Muscle of leg (tissue), 16 donors: ENCODE measurements at places on chromosomes 13 and 19. TPM values are rescaled to one million over a fixed set of nuclear protein-coding genes. Genes with fewer than 3 reads are reported as not detected.

The FFAR3 gene
- not detected for polyA plus RNA-seq

The PRR36 gene
- 0.96 TPM for polyA plus RNA-seq

The KL gene
- polyA plus RNA-seq: 2.5 TPM

The IL17D gene
- 31.3 TPM for polyA plus RNA-seq

The PGLYRP1 gene
- polyA plus RNA-seq: 0.68 TPM

The WDR88 gene
- 0.63 TPM for polyA plus RNA-seq

The ZNF780B gene
- 5.7 TPM for polyA plus RNA-seq

The SUCLA2 gene
- 68.3 TPM for polyA plus RNA-seq

The LIN37 gene
- polyA plus RNA-seq: 12.8 TPM

DNA sequence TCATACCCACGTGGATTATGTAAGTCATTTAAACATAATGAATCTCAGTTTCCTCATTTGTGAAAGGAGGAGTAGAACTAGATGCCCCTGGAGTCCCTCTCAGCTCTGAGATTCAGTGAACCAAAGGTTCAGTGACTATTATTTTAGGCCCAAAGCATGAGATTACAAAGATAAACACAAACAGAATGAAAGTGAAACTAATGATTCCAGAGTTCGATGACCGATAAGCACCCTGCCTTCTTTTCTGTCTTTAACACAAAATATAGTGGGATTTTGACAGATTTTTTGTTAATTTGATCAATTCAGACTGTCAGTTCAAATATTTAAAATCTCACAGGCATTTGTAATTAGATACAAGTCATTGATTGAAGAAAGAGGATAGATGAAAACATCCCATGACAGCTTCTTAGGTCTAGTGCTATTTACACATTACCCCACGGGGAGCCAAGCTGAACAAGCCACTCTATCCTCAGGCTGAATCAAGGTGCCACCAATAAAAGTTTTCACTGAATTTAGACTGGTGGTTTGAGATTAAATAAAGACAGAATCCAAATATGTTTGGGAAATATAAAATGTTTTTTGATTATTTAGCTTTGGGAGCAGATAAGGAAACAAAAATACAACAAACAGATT, 64.6 kb upstream of the RAP2A start:
- peak; percentile 43 for DNase-seq

DNA sequence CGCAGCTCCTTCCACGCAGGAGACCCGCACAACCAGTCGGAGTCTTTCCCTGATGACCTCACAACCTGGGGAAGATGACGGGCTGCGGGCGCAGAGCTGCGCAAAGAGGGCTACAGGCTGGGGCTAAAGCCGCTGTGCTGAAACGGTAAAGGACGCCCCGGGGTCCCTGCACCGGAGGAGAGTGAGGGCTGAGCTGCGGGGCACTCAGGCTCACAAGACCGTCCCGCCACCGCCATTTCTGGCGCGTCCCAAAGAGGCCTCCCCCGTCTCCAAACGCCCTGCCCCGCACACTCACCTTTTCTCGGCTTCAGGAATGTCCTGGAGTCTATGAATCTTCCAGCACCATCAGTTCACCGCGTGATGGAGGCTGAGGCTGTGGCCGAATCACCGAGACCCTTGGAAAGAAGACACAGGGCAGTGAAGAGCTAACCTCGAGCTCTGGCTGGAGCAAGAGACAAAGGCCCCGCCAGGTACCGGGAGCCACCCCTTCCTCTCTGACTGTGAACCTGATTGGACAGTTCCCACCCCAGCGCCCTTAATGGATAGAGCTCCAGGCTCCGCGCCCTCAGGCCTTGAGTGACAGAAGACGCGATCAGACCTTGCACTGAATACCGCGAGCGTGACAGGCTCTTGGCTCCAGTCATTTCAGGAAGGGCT, 41.8 kb upstream of the ZNF429 start:
- DNase-seq: peak; percentile 81

DNA sequence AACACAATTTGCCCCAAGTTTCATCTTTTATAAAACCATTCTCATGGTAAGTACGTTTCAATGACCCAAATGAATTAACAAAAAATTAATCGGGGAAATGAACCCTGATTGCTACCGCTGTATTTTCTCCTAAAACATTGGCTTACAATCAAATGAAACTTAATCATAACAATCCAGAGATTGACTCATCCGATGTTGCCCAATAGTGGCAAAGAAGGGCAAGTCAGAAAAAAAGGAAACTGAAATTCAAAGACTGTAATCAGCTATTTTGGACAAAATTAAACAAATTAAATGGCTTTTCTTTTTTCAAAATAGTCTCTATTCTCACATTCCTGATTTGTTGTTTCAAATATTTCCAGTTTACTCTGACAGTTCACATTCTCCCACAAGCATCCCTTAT, 3.9 kb upstream of the ACOD1 start:
- DNase-seq: no peak

- DNase-seq: no peak
Observed at GRCh38 chr13:61989978-61990377, 574.3 kb upstream of the PCDH20 start.

DNA sequence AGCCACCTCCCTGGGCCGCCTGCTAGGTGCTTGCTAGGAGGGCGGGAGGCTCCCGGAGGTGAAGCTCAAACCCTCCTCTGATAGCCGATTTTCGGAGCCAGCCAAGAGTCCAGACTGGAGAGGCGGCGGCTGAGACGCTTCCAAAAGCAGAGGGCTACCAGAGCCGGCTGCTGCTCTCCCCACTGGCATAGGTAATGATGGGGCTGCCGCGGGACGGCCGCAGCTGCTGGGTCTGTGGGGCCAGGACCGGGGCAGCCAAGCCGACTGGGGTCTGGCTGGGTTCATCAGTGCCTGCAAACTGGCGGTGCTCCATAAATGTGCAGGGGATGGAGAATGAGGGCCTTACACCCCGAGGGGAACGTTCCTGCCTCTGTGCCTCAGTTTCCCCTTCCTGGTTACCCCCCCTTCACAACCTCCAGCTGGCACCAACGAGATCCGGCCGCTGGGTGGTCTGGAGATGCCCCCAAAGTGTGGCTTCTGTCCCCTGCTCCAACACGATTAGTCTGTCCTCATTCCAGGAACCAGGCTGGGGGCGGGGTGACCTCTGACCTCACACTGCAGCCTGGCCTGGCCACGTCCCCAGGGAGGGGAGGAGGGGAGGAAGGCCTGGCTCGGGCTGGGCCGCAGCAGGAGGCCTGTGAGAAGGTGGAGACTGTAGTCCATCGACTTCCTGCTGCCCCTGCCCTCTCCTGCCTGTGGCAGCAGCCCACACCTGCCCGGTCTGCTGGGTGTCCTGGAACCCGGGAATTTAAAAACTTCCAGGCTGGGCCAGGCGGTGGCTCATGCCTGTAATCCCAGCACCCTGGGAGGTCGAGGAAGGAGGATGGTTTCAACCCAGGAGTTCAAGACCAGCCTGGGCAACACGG, 3.8 kb upstream of the WDR18 start:
- DNase-seq: no peak

- no peak for DNase-seq
Observed at GRCh38 chr19:40744554-40745401, 5.5 kb downstream of the ACTMAP start.

DNA sequence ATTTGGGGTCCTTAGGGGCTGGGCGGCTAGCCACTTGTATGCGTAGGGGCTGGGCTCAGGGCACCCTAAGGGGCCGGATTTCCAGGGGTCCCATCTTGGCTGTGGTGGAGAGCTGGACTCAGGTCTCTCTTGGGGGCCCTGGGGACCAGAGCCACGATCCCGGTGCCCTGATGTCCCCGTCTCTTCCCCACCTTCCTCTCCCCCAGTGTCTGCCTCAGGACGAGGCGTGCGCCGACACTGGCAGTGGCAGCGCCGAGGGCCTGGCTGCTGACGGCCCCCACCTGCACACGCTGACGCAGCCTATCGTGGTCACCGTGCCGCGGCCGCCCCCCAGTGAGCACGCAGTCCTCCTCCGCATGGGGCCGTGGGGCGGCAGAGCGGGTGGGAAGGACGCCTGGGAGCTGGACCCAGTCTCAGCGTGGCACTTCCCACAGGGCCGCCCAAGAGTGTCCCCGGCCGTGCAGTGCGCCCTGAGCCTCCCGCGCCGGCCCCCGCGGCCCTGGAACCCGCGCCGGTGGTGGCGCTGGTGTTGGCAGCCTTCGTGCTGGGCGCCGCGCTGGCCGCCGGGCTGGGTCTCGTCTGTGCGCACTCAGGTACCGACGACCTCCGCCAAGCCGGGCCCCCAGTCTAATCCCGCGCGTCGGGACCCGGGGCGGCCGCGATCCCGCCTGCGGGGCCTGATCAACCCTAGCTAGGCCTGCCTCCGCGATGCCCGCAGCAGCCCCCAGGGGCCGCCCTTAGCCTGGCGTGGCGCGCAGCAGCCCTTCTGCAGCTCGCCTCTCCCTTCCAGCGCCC, 2.7 kb upstream of the SNAPC2 start:
- DNase-seq: peak; percentile 47

DNA sequence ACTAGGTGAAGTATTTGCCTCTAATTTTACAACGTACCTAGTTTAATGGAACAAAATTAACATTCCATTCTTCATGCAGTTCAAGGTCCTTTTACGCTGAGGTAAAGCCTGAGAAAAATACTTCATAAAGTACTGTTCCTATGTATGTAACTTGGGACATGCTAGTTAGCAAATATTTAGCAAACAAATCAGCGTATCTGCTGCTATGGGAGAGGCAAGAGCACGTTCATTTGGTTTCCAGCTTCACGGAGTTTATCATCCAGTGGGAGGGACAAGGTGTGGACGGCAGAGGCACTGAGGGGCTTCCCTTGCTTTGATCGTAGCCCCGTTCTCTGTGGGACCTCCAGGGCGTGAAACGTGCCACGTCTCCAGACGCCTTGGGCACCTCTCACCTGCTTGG, 248.8 kb downstream of the IRS2 start:
- DNase-seq: no peak

- peak; percentile 32 for DNase-seq
Observed at GRCh38 chr19:6278740-6279619, 795 bp downstream of the MLLT1 start.

DNA sequence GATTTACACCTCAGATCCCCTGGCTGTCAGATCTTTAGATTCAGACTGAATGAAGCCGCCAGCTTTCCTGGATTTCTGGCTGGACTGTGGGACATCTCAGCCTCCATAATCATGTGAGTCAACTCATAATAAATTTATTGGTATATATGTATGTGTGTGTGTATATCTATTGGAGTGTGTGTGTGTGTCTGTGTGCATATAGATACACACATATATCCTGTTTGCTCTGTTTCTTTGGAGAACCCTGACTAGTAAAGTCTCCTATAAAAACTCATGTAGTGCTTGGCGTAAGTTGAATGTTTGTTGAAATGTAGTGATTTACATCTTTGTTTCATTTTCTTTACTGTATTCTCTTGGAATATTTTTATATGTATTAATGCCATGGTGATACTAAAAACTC, 499.5 kb upstream of the KLF12 start:
- DNase-seq: peak; percentile 41

GRCh38 chr13:22461854-22462490, 718.8 kb upstream of the SGCG start:
- DNase-seq: peak; percentile 47

DNA sequence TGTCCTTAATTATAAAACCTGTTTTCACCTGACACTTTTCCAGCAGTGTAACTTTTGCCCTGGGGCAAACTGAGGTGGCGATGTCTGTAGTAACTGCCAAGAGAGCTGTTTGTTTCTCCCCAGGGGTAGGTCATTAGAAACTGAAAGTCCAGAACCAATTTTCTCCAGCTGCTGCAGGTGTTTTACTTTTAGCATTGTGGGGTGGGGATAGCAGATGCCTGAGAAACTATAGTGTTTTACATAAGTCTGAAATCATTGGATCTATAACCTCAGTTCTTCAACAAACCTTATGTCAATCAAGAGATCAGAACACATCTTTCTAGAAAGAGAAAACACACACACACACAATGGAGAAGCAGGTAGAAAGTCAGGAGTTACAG, 92.7 kb downstream of the LHFPL6 start:
- DNase-seq: no peak

GRCh38 chr13:108595436-108596274, 33.8 kb upstream of the MYO16 start:
- peak; percentile 48 for DNase-seq

DNA sequence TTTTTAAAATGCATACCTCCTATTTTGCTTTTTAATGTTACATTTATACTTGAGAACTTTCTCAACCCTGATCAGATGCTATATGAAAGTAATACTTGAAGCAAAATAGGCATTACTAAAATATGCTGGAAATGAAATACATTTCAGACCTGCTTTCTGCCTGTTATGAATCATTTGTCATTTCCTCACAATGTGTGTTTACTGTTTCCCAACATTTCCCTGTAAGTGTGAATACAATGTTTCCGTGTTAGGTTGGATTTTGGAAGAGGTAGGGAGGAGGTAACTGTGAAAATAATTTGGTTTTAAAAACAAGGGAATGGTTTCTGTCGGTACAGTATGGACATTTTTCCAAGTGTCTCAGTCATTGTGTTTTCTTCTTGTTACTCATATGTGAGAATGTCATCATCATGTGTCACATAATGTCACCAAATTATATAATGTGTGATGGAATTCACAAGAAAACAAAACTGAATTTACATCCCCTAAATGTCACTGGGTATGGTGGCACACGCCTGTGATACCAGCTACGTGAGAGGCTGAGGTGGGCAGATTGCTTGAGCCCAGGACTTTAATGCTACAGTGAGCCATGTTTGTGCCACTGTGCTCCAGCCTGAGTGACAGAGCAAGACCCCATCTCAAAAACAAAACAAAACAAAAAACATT, 43.0 kb downstream of the ZAR1L start:
- no peak for DNase-seq

GRCh38 chr13:24614306-24615080, 65.7 kb upstream of the ATP12A start:
- no peak for DNase-seq

GRCh38 chr19:1318678-1319471, 33.2 kb downstream of the EFNA2 start:
- DNase-seq: no peak

GRCh38 chr13:97067017-97067895, 73.0 kb upstream of the OXGR1 start:
- DNase-seq: no peak

DNA sequence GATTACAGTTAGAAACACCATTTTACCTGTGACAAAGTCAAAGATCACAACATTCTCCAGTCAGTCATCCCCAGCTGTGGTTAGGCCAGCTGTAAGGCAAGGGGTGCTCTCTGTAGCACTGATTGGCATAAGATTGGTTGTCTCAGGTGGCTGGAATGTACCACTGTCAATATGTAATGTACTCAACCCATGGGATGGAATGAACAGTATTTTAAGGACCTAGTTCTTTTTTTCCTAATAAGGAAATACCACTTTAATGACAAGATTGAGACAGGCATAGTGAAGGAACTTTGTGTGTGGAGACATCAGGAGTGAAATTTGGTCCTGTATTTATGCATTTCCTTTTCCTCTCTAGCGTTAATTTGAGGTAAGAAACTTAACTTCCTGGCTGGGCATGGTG, 310.7 kb downstream of the ITGBL1 start:
- DNase-seq: no peak
